ENCODE measurements at places on chromosomes 2 and 18. TPM values are rescaled to one million over a fixed set of nuclear protein-coding genes. Genes with fewer than 3 reads are reported as not detected.

DNA sequence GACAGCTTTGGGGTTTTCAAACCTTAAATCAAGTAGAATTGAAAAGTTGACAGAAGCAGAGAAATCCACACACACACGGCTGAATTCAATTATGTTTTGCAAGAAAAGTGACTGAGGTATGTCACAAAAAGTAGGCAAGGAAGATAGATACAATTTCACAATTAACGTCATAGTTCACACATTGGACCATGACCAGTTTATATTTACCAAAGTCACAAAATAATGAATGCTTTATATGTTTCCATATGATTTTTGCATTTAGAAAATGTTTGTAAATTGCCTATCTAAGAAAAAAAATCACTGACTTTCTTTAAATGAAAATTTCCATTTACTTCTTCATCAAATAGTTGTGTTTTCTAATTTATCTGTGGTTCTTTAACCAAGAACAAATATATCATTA is 29.4 kb upstream of the ZNF516 start:
- DNase-seq = no peak

DNA sequence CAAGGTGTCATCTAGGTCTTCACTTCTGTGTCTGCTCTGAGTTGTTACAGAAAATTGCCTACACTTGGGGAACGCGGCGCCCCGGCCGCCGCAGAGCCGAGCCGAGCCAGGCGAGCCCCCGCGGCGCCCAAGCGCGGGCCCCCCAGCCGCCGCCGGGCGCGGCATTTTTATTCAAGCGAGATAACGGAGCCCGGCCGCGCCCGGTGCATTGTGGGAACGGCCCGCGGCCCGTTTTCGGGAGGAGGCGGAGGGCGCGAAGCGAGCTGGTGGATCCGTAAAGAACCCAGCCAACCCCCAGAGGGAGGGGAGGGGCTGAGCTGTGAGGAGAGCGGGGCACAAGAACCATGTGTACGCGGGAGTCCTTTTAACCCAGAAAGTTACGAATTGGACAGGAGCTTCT is 191.8 kb downstream of the FTCDNL1 start:
- DNase-seq = peak; percentile 53

- peak; percentile 73 for DNase-seq
Observed at GRCh38 chr2:84701880-84702279, 179.0 kb downstream of the TRABD2A start.

- DNase-seq = peak; percentile 28
Observed at GRCh38 chr2:144378551-144378950, 141.4 kb downstream of the ZEB2 start.

DNA sequence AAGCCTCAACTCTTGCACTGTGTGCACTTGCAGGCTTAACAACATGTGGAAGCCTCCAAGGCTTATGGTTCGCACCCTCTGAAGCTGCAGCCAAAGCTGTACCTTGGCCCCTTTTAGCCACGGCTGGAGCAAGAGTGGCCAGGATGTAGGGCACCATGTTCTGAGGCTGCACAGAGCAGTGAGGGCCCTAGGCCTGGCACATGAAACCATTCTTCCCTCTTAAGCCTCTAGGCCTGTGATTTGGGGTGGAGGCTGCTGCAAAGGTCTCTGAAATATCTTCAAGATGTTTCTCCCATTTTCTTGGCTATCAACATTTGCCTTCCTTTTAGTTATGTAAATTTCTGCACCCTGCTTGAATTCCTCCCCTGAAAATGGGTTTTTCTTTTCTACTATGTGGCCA is 161.9 kb upstream of the SPATS2L start:
- no peak for DNase-seq

GRCh38 chr2:119377294-119377992 is 10.7 kb downstream of the DBI start:
- DNase-seq = no peak

CACNB4 gene
- 0.10 TPM for total RNA-seq

CARF gene
- total RNA-seq = 5.1 TPM

Data from RPMI7951 (cell line).